Esophagus muscularis mucosa (tissue), 4 donors: ENCODE measurements at places on chromosomes 6 and 20.

GRCh38 chr6:110476046-110476849 lies at the start of gene SLC22A16:
Gene SLC22A16, minus strand, starts transcription at chr6:110476613. Its CDS starts 39 bp downstream, at chr6:110476574.
- peak; percentile 68 for DNase-seq

DNA sequence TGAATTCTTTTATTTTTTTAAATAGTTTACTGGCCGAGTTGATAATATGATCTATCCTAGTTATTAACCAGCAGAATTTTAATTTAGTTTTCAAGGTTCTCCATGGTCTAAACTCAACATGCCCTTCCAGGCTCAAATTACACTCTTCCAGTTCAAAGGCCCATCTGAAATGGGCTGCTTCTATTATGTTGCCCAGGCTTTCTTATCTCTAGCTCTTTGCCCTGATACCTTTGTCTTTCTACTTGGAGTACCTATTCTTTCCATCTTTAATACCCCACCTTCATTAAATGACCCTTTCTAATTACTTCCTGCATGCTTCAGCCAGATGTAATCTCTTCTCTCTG lies 541.2 kb upstream of the FLRT3 start:
- DNase-seq = no peak

GRCh38 chr6:163738304-163738703 lies 323.8 kb downstream of the QKI start:
- DNase-seq = no peak

DNA sequence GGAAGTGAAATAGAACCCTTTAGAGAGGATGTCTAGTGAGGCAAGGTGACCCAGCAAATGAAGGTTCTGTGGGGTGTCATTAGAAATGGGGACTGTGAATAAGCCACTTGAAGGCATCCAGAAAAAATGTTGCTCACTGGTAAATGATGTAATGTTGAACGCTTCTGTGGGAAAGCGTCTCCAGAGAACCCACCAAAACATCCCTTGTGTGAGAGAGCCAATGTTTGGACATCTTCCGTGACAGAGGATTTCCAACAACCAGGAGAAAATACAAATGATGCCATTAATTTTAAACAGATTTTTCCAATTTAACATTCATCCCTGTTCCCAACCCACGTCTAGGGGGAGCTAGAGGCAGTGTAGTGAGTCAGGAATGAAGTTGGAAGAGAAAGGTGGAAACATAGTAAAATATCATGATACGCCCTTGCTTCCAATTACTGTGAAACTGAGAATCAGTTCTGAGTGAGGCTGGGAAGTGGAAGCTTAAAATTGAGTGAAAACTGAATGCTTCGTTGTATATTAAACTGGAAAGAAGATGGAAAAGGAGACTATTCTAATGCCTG lies 584.2 kb downstream of the CD109 start:
- DNase-seq = no peak

GRCh38 chr6:27188061-27188884 lies 59.2 kb upstream of the PRSS16 start:
- DNase-seq = no peak

DNA sequence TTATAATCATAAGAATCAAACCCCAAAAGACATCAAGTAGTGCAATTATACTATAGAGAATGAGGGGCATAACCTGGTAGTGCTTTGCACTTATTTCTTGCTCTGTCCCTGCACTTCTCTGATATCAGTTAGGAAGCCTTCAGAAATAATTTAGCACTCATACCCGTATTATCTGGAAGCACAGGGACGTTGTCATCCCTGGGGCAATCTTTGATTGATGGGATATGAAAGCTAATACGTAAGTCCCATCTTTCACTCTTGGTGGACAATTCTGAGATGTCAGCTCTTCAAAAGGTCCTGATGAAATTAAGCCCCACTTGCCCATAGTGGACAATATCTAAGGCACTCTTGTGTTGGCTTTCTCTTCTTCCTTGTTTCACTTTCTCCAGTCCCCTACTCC lies 144.9 kb downstream of the HACE1 start:
- no peak for DNase-seq

GRCh38 chr6:4647414-4648365 lies 128.5 kb upstream of the CDYL start:
- DNase-seq = peak; percentile 92

DNA sequence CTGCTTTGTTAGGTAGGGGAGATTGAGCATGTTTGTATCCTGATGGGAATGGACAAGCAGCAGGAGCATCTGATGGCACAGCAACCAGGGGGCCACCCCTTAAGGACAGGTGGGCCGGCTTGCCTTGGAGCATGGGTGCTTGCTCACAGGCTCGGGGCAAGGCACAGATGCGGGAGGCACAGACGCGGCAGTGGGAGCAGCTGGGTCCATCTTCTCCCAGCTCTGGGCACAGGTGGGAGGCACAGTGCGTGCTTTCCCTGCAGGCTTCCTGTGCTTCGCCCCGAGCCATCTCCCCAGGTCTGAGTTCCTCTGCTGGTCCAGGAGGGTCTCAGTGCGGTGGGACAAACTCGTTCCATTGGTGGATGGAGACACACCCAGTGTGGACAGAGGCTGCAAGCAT lies 73.6 kb upstream of the BHLHE23 start:
- DNase-seq = no peak

GRCh38 chr6:4367643-4368042 lies 232.3 kb upstream of the ECI2 start:
- DNase-seq = no peak

- peak; percentile 55 for DNase-seq
Observed at GRCh38 chr20:58137651-58138265, 90.7 kb downstream of the ANKRD60 start.

DNA sequence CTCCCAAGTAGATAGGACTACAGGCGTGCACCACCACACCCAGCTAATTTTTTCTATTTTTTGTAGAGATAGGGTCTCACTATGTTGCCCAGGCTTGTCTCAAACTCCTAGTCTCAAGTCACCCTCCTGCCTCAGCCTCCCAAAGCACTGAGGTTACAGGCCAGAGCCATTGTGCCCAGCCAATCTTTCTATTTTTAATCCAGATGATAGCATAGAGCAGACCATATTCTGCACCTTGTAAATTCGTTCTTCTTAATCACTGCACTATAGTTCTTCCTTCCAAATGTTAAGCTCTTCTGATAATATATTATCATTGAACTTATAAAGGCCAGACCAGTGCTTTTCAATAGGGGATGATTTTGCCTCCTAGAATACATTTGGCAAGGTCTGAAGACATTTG lies 24.0 kb upstream of the CNKSR3 start:
- no peak for DNase-seq

DNA sequence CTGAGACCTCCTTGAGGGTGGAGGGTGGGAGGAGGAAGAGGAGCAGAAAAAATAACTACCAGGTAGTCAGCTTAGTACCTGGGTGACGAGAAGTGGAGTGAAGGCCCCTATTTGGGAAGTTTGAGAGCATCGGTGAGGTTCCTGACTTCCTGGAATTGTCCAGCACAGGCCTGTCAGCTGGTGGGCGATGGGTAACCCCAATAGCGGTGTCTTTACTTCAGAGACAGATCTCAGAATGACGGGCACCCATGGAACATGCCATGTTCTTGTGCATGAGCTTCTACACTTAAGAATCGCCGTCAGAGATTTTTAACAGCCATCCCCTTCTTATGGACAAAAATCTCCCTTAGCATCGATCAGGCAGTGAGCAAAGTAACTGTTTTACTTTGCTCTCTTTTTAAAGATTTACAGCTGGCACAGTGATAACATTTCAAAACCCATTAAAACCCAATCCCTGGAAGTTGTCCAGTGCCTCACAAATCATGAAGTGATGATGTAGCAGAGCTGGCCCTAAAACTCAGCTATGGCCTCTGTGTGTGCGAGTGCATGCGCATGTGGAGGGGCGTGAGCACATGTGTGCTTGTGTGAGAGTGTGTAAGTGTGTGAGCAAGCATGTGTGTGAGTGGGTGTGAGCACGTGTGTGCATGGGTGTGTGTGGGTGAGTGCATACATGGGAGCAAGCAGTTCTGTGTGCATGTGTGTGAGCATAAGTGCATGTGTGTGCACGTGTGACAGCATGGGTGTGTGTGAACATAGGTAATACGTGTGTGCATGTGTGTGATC lies 85.2 kb downstream of the DLL1 start:
- peak; percentile 72 for DNase-seq

DNA sequence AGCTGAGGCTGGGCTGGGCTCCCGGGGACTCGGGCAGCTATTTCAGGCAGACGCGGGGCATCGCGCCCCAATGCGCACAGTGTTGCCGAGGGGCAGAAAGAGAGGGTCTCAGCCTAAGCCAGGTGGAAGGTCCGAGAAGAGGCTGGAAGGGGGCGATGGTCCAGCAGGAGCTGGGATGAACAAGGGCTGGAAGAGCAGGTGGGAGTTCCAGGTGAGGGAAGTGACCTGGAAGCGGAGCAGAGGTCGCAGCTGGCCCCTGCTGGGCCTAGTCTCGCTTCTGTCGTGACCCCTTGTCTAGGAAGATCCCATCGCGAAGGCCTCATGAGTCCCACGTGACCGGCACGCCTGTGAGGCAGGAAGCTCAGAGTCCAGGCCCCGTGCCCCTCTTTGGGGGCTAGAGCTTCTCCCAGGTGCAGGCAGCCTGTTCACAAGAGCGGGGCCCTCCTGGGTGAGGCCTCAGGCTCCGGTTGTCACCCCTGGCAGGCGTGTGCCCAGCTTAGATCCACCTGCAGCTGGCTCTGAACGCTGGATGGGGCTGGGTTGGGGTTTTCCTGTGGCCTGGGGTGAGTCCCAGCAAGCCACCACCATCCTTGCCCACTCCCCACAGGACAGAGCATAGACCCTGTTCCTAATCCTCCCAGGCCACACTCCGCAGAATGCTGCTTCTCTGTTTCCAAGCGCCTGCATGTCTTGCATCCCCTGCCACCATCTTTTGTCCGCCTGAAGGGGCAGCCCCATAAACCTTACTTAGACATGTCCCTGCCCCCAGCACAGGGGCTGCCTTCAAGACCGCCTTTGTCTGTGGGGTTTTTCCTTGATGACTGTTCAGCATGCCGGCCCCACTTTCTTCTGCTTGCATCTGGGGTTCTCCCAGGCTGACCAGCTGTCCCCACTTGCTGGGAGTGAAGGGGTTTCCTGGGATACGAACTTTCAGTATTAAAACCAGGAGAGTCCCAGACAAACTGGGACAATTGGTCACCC lies 15.1 kb downstream of the SLC22A3 start:
- DNase-seq = no peak

DNA sequence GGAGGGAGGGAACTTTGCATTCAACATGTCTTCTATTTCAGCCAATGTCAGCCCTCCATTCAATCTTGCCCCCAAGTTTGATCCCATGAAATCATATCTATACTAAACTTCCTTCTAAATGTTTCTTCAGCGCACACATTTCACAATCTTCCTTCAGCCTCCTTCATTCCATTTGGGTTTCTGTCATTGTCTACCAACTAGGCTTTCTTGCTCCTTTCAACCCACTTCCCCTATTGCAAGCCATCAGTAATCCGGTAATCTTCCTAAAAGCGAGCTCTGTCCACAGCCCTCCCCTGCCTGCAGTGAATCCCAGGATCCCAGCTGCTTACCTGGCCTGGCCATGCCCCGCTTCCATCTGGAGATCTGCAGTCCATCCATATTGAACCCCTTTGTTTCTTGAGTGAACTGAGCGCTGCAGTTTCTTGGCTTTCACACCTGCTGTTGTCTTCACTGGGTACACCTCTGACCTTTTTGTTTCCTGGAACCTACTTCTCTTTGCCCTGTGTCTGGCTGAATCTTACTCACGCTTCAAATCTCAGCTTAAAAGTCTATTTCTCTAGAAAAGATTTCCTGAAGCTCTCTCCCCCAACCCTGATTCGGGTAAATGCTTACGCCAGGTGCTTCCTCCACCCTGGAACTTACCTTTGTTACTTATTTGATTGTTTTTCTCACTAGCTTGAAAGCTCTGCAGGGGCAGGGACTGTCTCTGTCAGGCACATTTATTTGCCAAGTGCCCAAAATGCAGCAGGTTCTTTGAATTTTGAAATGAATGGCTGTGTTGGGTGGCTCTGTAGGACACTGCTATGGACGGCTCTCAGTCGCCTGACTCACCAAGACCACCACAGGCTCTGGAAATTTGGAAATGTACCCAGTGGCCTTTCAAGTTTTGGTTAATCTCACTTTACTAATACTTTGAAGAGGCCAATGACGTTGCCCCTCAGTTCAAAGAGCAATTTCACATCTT lies 50.3 kb downstream of the ADTRP start:
- DNase-seq = no peak

DNA sequence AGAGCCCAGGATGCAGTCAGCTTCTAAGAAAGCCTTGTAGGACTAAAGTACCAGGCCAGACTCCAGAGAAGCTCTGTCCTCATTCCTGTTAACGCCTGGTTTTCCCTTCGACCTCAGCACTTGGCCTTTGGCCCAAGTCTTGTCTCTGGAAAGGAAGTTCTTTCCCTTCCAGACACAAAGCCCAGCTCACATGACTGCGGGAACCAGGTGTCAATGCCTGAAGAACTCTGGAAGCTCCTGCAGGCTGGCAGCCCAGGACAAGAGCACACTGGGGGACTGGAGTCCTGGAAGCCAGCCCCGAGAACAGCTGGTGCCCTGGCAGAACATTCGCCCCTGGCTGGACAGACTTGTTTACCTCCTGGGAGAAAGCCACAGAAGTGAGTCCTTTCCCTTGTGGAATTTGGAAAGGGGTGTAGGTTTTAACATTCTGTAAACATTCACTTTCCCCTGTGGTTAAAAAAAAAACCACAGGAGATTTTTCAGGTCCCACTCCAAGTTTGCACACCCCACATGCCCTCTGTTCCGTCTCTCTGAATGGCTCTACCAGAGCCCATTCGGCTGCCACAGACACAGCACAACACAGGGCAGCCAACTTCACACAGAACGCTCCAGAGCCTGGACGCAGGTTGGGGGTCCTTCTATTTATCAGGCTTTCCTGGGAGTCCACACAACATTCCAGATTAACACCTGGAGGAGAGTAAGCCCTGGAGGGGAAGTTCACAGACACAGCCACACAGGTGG lies 18.1 kb downstream of the ACSS1 start:
- DNase-seq = peak; percentile 98

- no peak for DNase-seq
Observed at GRCh38 chr6:1832358-1832757, 222.6 kb downstream of the FOXC1 start.

- no peak for DNase-seq
Observed at GRCh38 chr6:54206510-54206909, 95.3 kb downstream of the MLIP start.

DNA sequence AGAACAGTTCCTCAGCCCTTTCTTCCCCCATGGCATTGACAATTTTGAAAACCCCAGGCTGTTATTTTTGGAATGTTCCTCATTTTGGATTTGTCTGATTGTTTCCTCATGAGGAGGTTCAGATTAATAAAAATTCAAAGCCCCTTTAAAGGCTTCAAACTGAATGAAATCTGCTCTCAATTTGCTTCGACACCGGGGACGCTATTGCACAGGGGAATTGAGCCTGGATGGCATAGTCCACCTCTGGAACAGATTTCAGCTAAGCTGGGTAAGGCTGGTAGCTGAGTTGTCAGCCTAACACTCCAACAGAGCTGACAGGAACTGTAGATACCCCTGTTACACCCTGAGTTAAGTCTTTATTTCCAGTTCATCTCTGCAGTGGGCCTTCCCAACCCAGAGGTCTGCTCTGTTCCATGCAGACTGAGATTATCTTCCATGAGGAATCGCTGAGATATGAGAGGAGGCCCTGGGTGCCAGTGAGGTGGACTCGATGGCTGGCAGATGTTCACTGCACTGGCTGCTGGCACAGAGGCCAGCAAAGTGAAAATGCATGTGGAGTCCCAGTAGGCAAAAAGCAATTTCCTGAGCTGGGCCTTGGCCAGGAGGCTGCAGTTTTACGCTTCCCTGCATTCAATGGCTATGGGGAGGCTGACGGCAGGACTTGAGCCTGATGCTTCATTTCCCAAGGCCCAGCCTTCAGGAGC lies 73.3 kb upstream of the PAX1 start:
- DNase-seq = peak; percentile 74

- no peak for DNase-seq
Observed at GRCh38 chr6:89859744-89860143, 30.1 kb downstream of the CASP8AP2 start.
